ENCODE measurements at places on chromosomes 2 and 18. TPM values are rescaled to one million over a fixed set of nuclear protein-coding genes. Genes with fewer than 3 reads are reported as not detected.

The DSC2 gene
- 0.32 TPM for total RNA-seq

The USP14 gene
- total RNA-seq, result 48.4 TPM

The TNFAIP6 gene
- total RNA-seq, result not detected

The CRYGC gene
- total RNA-seq, result not detected

The GKN2 gene
- not detected for total RNA-seq

The LRRC30 gene
- total RNA-seq, result not detected

The CCDC148 gene
- total RNA-seq, result not detected

The TIA1 gene
- total RNA-seq, result 93.2 TPM

The SLC23A3 gene
- total RNA-seq, result 0.89 TPM

The EVA1A gene
- total RNA-seq, result not detected

The TSGA10 gene
- 11.5 TPM for total RNA-seq

The LIMS4 gene
- total RNA-seq, result 0.40 TPM

The SPP2 gene
- total RNA-seq, result not detected

The EFHD1 gene
- not detected for total RNA-seq

The TCF4 gene
- total RNA-seq, result 16.5 TPM

The UGT1A6 gene
- total RNA-seq, result not detected

The MEP1B gene
- total RNA-seq, result not detected

The SESTD1 gene
- 14.7 TPM for total RNA-seq

The LMAN1 gene
- 58.3 TPM for total RNA-seq

The LIPG gene
- total RNA-seq, result not detected

The NT5DC4 gene
- not detected for total RNA-seq

The DNAJC10 gene
- total RNA-seq, result 60.6 TPM

The SLC8A1 gene
- total RNA-seq, result 4.7 TPM

The TNS1 gene
- total RNA-seq, result 2.1 TPM

The UPP2 gene
- total RNA-seq, result not detected

The UGT1A4 gene
- total RNA-seq, result not detected

The TMEM17 gene
- 0.18 TPM for total RNA-seq

The SCN9A gene
- total RNA-seq, result 0.39 TPM

The HAT1 gene
- total RNA-seq, result 32.2 TPM

The OLA1 gene
- 45.9 TPM for total RNA-seq

All from natural killer cell (primary cell).